ENCODE measurements at places on chromosomes 12 and 14.

DNA sequence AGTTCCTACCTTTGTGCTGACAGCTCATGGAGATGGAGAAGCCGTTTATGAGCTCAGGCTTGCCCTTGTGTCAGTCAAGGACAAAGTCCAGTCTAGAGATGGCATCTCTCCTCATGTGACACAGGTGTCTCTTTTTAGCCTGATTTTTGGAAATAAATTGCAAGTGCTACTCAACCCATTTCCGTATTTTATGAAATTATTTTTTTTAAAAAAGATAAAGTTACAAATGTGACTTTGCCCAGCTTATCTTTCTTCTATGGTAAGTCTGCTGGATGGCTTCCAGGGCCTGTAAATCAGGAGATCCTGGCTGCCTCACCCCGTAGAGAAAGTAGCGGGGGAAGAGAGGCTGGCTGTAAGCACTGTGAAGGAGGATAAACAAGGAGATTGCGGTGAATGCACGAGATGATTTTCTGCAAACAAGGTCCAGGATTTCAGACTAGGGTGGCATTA, 169.7 kb downstream of the MYRFL start:
- peak; percentile 15 for DNase-seq

- DNase-seq, result no peak
Measured at GRCh38 chr12:131251336-131252101, 297.8 kb downstream of the ADGRD1 start.

GRCh38 chr14:54105406-54105805, 148.8 kb upstream of the BMP4 start:
- DNase-seq, result no peak

- peak; percentile 81 for DNase-seq
Measured at GRCh38 chr14:65226824-65227604, 124.7 kb upstream of the MAX start.

DNA sequence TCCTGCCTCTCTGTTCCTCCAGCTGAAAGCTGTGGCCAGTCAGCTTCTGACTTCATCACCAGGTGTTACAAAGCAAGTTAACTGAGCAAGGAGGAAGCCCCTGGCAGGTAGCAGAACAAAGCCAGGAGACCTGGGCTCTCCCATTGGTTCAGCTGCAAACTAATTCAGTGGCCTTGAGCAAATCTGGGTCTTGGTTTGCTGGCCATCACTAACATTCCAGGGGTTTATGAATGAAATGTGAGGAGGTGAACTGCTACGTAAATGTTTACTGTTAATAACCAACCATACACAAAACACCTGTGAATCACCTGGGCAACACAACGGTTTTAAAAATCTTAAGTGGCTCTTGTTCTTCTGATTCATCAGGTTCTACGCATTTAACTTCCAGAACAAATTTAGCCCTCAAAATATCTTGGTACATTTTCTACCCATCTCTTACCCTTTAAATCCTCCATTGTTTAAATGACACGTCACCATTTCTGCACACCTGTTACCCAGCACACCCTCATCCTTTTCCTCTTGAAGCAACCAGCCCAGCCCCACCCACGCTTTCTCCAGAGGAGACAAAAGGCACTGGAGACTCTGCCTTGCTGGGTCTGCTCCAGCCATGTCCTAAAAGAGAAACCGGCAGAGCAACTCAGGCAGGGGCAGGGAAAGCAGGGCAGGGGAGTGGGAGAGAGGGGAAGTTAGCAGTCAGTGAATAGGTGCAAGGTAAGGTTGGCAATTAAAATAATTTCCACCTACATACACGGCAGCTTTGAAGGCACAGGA, 49.3 kb upstream of the TSPAN11 start:
- no peak for DNase-seq

DNA sequence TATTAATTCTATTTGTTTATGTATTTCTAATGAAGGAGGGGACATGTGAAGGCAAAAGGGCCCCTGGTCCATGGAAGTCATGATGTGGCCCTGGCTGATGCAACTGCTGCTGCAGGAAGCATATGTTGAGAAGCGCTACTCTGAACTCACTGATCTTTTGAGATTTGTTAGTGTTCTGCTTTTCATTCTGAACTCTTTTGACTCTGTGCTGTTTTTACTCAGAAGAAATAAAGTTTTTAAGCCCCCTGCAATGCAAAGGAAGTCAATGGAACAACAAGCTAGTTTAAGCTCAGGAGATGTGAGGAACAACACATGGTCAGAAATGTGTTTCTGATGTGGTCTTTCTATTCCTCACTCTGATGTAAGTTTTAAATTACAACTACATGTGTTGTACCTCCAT, 88.9 kb upstream of the BTG1 start:
- DNase-seq, result no peak

DNA sequence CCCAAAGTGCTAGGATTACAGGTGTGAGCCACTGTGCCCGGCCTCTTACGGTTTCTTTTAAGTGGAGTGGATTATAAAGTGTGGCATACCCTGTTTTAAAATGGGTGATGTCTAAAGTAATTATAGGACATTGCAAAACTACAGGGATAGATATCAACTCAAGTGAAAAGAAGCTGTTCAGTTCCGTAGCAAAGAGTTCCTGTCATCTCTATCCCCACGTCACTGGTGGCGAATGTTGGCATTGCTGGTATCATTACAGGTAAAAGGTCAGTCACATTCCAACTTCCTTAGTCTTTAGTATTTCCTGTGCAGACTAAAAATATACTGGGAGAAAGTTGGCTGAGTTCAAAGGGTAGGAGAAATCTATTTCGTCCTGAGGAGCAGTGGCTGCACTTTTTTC, 95.6 kb upstream of the SLC38A2 start:
- DNase-seq, result no peak

DNA sequence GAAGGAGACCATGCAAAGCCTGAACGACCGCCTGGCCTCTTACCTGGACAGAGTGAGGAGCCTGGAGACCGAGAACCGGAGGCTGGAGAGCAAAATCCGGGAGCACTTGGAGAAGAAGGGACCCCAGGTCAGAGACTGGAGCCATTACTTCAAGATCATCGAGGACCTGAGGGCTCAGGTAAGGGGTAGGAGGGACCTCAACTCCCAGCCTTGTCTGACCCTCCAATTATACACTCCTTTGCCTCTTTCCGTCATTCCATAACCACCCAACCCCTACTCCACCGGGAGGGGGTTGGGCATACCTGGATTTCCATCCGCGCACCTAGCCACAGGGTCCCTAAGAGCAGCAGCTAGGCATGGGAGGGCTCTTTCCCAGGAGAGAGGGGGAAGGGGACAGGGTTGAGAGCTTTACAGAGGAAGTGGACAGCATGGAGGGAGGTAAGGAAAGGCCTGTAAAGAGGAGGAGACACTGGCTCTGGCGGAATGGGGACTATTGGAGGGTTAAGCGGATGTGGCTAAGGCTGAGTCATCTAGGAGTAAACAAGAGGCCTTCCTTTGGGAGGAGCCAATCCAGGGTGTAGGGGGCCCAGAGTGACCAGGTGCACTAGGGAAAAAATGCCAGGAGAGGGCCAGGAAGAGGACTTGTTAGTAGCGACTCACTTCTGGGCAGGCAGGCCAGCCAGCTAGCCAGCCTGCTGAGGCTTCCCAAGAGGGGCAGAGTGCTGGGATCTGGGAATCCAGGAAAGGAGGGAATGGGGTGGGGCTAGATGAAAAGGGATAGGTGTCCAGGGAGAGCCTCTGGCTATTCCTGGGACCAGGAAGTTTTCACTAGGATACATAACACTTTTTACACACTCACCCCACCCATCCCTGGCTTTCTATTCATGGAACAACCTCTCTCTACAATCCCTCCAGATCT, 754 bp downstream of the KRT18 start:
- DNase-seq, result peak; percentile 79

GRCh38 chr14:21257394-21257909, 11.8 kb downstream of the HNRNPC start:
- no peak for DNase-seq

Data from fibroblast of the aortic adventitia (primary cell).